ENCODE measurements at places on chromosomes 12 and 14. TPM values are rescaled to one million over a fixed set of nuclear protein-coding genes. Genes with fewer than 3 reads are reported as not detected.

Gene OAS2
- 3.4 TPM for total RNA-seq

Gene PRIMA1
- not detected for total RNA-seq

Gene SLC10A1
- total RNA-seq = not detected

Gene AMN
- total RNA-seq = 2.5 TPM

Gene ANKRD33
- total RNA-seq = not detected

Gene SNRPF
- 32.0 TPM for total RNA-seq

Gene BCL11B
- 3.2 TPM for total RNA-seq

Gene HIGD1C
- total RNA-seq = not detected

Gene GPR162
- not detected for total RNA-seq

Gene CAPZA3
- not detected for total RNA-seq

Gene MARK3
- total RNA-seq = 43.0 TPM

Gene EXD2
- 3.9 TPM for total RNA-seq

DNA sequence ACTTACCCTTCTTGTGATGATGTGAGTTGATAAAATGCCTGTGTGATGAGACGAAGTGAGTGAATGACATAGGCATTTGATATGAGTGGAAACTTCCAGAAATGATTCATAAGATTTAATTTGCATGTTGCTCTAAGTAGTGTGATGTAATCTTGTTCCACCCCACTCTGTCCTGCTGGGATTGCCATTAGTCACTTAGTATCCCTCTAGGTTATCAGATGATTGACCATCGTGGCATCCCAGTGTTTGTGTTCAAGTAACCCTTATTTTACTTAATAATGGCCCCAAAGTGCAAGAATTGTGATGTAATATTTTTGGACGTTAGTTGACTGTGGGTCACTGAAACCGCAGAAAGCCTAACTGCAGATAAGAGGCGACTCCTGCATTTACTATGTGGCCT is 214.4 kb upstream of the DIO2 start:
- DNase-seq = no peak

- no peak for DNase-seq
These were observed 106.4 kb downstream of the EFCAB11 start for GRCh38 chr14:89848165-89848564.

GRCh38 chr12:90166671-90167070 is 458.0 kb upstream of the ATP2B1 start:
- no peak for DNase-seq

DNA sequence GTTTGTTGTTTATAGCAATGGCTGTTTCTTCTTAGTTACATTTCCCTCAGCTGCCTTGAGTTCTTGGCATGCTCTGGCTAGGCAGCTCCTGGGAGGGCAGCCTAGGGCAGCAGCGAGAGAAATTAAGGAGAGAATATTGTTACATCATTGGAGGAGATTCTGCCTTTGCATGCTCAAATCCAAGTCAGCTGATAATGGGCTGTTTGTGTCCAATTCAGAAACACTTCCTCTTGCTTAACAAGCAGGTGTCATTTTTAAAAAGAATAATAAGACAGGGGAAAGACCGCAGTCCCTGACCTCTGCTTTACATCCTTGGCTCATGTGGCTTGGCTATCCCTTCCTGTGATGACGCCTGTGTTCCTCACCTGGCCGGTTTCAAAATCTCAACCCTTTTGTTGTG is 76.9 kb downstream of the ESR2 start:
- no peak for DNase-seq

GRCh38 chr12:111429828-111430432 is 24.2 kb downstream of the SH2B3 start:
- DNase-seq = no peak

DNA sequence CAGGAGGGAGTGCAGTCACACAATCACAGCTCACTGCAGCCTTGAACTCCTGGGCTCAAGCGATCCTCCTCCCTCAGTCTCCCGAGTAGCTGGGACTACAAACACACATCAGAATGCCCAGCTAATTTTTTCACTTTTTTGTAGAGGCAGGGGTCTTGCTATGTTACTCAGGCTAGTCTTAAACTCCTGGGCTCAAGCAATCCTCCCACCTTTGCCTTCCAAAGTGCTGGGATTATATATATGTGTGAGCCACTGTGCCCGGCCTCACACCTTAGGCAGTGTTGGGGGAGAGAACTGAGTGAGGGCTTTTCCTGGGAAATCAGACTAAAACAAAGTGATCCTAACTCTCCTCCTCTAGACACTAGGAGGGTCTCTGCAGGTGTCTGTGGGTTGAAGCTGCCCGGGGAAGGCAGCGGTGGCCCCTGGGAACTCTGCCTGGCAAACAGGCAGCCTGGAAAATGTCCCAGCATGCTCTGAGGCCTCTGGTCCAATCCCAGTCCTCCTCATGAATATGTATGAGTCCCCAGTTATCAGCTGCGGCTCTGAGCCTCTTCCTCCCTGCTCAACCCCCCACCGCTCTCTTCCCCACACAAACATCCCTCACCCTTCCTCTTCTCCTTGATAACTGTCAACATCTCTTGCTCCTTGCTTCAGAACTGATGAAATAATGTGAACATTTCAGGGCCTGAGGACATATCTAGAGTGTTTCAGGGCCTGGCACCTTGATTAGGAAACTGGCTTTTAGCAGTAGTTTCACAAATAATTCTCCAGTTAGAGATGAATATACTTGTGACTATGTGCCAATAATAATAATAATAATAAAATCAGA is 7.9 kb upstream of the NAA25 start:
- DNase-seq = peak; percentile 33

DNA sequence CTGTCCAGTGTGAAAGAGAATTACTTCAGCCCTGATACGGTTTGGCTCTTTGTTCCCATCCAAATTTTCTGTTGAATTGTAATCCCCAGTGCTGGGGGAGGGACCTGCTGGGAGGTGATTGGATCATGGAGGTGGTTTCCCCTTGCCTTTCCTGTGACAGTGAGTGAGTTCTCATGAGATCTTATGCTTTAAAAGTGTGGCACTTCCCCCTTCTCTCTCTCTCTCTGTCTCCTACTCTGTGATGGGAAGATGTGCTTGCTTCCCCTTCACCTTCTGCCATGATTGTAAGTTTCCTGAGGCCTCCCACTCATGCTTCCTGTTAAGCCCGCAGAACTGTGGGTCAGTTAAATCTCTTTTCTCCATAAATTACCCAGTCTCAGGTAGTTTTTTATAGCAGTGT is 5.5 kb upstream of the SLC15A5 start:
- DNase-seq = no peak

DNA sequence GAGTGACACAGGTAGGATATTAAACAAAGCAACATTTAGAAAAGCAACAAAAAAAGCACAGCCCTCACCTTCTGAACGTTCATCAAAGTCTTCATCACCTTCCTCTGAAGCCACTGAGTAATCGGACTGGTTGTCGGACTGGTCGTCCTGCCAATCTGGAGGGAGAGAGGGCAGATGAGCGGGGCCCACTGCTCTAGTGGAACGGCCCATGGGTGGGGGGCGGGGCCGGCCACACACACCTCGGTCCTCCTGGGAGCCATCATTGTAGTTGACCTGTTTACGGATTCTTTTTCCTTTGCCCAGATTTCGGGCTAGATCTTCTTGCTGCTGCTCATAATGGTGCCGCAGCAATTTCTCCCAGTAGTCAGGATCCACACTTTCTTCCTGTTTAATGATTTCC is 14.9 kb upstream of the NOP2 start:
- DNase-seq = no peak

- DNase-seq = no peak
These were observed 371.0 kb downstream of the ALG10 start for GRCh38 chr12:34393086-34393820.

- no peak for DNase-seq
These were observed 5.3 kb downstream of the C2CD5 start for GRCh38 chr12:22539055-22539454.

DNA sequence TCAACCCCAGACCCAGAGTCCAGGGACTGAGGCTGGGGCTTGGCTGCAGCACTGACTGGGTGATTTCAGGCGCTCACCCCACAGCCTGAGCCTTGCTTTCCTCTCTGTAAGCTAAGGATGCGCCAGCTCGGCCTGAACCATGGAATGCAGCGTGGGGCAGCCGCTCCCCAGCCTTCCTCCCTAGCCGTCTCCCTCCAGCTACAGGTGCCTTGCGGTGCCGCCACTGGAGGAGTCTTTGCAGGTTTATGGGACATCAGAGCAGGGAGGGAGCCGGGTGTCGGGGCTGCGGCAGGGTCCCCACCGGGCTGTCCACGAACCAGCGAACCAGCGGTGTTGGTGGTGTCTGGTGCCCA is 19.4 kb downstream of the PPP2R5C start:
- DNase-seq = no peak

DNA sequence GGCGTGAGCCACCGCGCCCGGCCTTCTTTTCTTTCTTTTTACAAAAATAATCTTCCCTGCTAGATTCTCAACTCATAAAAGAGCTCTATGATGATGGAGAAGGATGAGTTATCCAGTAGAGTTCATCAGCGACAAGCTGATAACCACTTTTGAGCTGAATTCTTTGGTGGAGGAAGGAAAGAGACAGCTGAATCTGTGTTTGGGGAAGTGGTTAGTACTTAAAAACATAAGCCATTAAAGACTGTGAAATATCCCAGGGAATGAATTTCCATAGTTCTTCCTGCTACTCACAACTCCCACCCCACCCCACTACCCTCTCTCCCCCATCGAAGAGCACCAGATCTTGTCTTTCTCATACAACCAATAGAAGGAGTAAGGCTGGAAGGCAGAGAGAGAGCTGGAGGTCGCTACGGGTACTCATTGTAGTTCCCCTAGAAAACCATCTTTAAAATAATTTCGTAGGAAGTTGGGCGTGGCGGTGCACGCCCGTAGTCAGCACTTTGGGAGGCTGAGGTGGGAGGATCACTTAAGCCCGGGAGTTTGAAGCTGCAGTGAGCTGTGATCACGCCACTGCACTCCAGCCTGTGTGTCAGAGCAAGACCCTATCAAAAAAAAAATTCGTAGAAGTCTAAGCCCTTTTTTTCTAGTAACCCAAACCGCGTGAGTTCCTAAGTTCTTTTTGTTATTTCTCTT is 647 bp upstream of the ESPL1 start:
- DNase-seq = no peak

DNA sequence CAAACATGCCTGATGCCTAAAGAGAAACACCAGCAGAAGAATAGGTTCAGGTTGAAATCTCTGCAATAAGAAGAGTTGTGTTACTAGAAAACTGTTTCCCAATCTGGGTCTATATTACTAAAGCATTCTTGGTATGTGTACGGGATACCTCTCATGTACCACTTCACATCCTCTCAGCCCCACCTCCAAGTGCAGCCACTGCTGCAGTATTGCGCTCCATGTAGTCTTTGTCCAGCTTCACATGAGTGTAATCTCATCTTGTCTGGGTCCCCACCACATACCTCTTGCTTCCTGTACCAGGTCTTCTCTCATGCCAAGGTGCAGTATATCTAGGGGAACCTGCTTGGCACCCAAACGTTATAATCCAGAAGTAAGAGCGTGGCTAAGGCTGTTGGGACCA is 187.5 kb upstream of the EEA1 start:
- no peak for DNase-seq

DNA sequence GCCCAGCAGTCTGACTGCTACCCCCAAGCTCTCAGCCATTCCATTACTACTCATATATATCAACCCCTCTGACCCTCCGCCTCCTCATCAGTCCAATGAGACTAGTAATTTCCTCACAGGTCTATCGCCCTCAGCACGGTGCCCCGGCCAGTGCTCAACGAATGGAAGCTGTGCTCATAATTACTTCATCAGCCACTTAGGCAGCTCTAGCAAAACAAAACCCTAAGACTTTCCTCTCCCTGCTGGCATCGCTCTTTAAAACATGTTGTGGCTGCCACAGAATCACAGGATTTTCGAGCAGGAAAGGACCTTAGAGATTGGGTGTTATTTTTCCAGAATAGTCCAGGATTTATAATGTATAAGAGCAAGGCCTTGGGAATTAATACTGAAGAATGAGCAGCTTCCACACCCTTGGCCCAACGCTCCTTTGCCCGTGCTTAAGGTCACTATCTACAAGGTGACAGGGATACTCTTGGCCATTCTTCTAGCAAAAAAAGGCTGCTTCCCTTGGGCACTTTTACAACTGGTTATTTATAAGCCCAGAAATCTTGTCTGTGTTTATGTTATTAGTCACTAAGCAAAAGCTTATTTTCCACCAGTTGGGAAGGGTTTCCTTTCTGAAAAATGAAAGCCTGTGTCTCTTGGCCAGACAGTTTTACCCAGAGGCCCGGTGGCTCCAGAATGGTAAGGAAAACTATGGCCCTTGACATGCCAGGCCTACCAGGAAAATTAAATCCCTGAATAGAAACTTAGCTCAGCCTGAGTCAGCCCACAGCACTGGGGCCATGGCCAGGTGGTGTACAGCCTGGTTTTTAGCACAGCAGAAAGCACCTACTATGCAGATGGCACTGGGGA is 47.9 kb downstream of the NUAK1 start:
- no peak for DNase-seq

- DNase-seq = no peak
These were observed 18.1 kb upstream of the HSP90B1 start for GRCh38 chr12:103912069-103912468.

DNA sequence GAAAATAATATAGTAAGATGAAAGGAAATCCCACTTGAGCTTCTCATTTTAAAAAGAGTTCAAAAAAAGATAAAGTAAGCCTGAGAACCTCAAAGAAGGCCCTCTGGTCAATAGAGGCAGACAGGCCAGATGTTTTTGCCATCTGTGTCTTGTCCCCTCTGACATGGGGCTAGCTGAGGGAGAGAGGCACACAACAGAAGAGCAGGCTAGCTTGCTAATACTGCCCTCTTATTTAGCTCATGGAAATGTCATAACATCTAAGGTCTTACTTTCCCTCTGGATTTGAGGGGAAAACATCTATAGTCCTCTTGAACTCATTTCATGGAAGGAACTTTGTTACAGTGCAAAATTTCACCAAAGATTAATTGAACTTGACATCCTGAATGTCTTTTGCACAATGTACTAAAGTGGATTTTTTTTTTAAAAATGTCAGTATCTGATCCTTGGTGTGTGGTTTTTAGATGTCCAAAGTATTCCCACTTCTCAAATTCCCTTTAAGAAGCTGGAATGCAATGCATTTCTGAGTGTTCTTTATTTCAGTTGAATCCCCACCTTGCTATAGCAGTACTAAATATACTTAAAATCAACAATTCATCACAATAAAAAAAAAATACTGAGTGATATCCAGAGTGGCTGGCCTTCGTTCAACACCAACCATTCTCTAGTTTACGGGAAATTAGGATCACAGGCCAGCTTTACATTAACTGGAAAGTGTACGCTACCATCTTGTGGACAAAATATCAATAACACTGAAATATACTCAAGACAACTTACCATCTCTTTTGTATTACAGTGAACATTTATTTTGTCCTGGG is 176.7 kb downstream of the PAH start:
- DNase-seq = peak; percentile 15

All from HT-29 (cell line).